ENCODE measurements at places on chromosomes 12 and 14.

GRCh38 chr14:90191585-90191984, 64.8 kb upstream of the PSMC1 start:
- peak; percentile 0 for DNase-seq

GRCh38 chr14:99137001-99137700, 134.8 kb downstream of the BCL11B start:
- DNase-seq: no peak

GRCh38 chr12:3483089-3483488, 7.9 kb upstream of the PRMT8 start:
- DNase-seq: no peak

DNA sequence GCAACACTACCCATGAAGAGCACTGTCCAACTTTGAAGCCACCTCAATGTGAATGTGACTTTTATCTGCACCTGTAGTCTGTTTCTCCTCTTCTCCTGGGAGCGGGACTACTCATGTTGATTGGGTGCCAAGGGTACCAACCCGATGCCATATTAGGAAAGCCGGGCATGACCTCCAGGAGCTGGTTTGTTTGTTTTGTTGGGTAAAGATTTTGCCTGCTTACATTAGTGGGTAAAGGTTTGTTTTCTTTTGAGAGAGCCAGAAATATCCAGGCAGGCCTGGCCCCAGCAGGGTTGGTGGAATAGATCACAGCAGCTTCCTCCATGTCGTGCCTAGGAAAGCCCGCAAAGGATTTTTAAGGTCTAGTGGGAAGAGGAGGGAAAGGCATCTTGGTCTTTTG, 19.7 kb upstream of the ITPK1 start:
- no peak for DNase-seq

DNA sequence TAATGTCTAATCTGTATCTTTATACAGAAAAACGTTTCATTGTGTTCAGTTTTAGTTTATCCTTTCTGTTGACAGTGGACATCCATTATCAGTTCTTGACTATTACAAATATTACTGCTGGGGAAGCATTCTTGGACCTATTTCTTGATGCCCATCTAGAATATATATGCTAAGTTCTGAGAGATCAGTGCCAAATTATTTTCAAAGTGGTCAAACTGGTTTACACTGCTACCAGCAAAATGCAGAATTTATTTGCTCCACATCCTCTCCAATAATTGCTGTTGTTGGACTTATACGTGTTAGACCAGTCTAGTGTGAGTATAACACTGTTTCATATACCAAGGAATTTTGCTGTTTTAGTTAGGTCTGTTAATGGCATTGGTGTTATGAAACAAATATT, 85.5 kb upstream of the TRAF3 start:
- no peak for DNase-seq

DNA sequence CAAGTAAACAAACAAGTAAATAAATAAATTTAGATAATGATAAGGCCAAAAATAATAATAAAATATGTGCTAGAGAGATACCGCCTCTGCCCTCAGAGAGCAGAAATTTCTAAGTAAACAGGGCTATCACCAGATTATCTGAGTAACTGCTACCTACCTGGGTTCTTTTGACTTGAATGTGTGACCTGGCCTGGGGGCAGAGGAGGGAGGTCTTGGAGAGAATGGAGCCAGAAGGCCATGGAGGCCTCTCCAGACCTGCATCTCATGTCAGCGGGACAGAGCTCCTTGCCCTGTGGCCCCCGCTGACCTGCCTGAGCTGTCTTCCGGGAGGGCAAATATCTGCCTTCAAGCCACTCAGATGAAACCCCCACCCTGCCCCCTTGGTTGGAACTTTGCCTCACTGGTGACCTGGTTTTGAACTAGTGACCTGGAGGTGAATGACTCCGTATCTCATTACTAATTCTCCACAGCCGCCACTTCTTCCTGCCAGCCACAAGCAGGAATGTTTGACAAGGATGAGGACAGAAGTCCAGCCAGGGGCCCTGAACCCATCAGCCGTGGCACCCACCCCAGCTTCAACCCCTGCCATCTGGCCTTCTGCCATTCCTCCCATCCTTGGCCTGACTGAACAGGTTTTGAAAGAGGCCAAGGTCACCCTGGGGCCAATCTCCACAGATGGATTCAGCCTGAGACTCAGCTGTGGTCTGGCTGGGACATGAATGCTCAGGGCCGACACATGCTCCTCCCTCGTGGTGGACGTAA, 86.8 kb upstream of the PARP11 start:
- no peak for DNase-seq

GRCh38 chr12:9144730-9145106, 29.0 kb upstream of the A2M start:
- no peak for DNase-seq

Data from OCI-M1 (cell line).